CD4-positive, alpha-beta memory T cell (primary cell): ENCODE measurements at places on chromosomes 3 and 15. TPM values are rescaled to one million over a fixed set of nuclear protein-coding genes. Genes with fewer than 3 reads are reported as not detected.

DNA sequence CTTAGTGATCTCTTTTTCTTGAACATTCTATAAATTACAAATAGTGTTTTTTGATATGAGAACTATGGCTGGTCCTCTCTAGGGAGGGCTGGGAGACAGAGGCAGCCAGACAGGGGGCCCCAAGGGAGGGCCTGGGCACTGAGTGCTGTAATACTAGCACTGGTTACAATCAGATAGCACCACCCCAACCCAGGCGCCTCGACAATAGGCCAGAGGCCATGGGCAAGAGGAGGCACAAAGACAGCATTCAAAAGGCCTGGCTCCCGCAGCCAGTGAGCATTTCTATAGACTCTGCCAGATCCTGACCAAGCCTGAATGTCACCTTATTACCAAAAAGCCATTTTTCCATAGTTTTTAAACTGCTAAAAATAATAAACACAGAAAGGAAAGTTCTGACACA is 158.5 kb downstream of the THRB start:
- DNase-seq, result no peak
- no peaks in the 10 kb centered on the region for H3K27me3 ChIP-seq
- no peaks in the 10 kb centered on the region for H3K4me1 ChIP-seq

LDHAL6B gene
- polyA plus RNA-seq, result not detected

CD200R1 gene
- polyA plus RNA-seq, result 27.6 TPM

- no peak for DNase-seq
- H3K27ac ChIP-seq, result no peak overlapping the region
- H3K4me3 ChIP-seq, result no peak overlapping the region
- H3K36me3 ChIP-seq, result no peaks in the 10 kb centered on the region
- peaks cover 3% of the 10 kb centered on the region for H3K4me1 ChIP-seq
These were observed 7.8 kb upstream of the SUMF1 start for GRCh38 chr3:4474683-4475490.

NMNAT3 gene
- polyA plus RNA-seq, result 1.6 TPM

GRCh38 chr3:106699122-106699521 is 678.1 kb upstream of the CCDC54 start:
- H3K4me3 ChIP-seq, result no peak overlapping the region
- no peak overlapping the region for H3K27ac ChIP-seq
- H3K4me1 ChIP-seq, result no peaks in the 10 kb centered on the region
- DNase-seq, result no peak

- no peak overlapping the region for H3K27ac ChIP-seq
- H3K4me3 ChIP-seq, result no peak overlapping the region
- peaks cover 81% of the 10 kb centered on the region for H3K4me1 ChIP-seq
- H3K27me3 ChIP-seq, result no peaks in the 10 kb centered on the region
These were observed 23.3 kb downstream of the STAG1 start for GRCh38 chr3:136728918-136729317.
